Motor neuron (in vitro differentiated cells): ENCODE measurements at places on chromosomes 1 and 21.
A peak's percentile ranks its signal among the peaks of the same experiment; 100 is the strongest.

GRCh38 chr1:157961805-157962762 lies 31.4 kb upstream of the KIRREL1 start:
- peak; percentile 88 for ATAC-seq

DNA sequence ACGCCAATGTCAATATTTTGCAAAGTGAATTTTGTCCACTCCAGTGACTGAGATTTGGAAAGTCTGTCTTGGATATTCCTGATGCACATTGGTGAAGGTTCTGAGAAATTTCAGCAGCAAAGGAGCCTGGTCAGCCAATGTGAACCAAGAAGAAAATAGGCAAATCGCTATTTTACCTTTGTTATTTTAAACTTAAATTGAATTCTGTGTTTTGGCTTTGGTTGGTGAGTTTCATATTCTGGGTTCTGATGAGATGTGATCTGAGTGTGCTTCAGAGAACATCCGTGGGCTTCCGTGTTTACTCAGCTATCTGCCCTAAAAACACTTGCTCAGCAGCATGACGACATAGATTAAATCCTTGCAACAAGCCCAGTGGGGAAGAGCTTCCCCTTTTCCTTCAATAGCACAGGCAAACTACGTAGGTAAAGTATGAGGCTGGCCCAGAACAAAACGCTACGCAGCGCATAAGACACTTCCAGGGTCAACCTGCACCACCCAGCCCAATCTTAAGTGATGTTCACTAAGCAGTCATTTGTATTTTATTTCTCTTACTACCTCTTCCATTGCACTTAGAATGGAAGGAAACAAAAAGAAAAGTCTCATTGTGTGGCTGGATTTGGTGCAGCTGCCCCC lies 176.4 kb upstream of the KAZN start:
- no peak for ATAC-seq

DNA sequence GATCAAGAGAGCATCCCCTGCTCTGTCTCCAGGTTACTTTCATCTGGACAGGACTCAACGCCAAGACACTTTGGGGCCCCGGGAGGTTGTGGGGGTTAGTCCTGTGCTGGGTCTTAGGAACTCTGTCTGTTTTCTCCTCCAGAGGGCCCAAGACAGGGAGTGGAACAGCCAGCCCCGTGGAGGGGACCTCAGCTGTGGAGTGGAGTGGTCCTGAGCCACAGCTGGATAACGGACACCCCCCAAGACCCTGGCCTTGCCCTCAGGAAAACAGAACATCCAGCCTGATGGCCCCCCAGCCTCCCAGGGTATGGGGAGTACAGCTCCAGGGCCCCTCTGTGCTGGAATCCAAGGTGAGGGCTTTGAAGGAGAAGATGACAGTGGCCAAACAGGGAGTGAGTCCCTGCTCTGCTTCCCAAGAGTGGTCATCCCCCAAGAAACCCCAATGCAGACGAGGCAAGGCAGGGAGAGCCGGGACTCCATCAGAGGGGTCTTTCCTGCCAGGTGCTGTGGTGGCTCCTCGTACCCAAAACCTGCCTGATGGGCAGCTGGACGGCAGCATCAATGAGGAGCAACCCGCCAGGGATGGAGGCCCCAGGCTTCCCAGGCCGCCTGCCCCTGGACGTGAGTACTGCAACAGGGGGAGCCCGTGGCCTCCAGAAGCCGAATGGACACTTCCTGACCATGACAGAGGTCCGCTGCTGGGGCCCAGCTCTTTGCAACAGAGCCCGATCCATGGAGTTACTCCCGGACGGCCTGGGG lies 3.5 kb downstream of the KIAA1614 start:
- ATAC-seq = no peak

DNA sequence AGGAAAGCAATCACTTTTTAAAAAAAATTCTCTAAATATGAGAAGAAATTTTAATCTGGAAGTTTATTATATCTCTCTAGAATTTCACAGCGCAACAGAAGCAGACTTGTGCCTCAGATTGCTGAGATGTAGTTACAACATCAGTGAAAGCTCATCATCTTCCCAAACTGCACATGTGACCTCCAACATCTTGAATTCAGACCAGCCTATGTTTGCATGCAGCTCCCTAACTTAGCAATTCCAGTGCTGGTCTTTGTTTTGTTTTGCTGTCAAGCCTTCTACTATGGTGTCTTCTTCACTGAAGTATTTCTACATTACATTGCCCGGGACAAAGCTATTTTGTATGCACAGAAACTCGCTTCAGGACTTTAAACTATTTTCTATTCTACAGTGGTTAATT lies 684.8 kb upstream of the PTBP2 start:
- ATAC-seq = no peak

- no peak for ATAC-seq
These were observed 140.5 kb downstream of the NTPCR start for GRCh38 chr1:233090746-233091494.

DNA sequence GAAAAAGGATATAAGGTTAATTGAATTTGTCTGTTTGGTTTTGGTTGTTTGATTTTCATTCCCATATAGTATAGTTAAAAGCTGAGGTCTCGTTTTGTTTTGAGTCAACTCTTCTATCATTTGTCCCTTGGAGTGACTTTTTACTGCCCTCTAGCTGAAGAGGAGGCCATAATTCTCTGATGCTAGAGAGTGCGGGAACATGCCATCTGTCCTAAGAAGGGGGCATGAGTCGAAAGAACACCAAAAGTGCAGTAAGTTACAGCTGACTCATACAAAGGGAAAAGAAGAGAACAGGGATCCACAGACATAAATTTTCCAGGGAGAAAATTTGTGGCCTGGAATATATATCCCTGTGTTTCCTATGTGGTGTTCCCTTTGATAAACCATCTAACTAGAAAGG lies 4.1 kb downstream of the KRTAP21-3 start:
- ATAC-seq = no peak
